ENCODE measurements at places on chromosomes 1 and 21. TPM values are rescaled to one million over a fixed set of nuclear protein-coding genes. Genes with fewer than 3 reads are reported as not detected.

DNA sequence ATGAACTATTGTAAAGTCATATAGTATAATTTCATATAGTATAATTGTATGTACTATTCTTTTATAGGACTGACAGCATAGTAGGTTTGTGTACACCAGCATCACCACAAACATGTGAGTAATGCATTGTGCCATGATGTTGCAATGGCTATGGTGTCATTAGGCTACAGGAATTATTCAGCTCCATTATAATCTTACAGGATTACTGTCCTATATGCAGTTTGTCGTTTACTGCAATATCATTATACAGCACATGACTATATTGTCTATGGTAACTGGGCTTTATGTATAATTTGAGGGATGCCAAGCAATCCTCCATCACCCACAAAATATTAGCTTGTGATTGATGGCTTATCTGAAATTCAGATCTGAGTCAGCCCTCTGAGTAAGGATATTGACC is 54.2 kb upstream of the PBX1 start:
- no peaks in the 10 kb centered on the region for H3K27me3 ChIP-seq
- no peak for DNase-seq
- no peak overlapping the region for H3K4me3 ChIP-seq
- H3K4me1 ChIP-seq = no peaks in the 10 kb centered on the region
- no peaks in the 10 kb centered on the region for H3K36me3 ChIP-seq

DNA sequence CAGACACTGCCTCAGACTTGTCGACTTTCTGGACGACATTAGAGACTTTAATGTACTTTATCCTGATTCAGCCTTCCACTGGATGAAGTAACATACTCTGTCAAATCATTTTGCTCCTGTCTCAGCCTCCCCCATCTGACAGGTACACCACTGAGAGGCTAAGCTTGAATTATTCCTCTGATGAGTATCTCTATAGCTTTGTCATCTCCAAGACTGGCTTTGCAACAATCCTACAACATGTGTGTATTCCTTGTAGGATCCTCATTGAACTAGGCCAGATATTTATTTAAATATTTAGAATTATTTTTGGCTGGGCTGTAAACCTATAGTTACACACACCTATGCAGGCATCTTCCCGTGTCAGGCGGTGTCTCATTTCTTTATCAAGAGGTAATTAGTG is 1.1 kb upstream of the TRIM58 start:
- peaks cover 5% of the 10 kb centered on the region for H3K4me1 ChIP-seq
- H3K36me3 ChIP-seq = no peaks in the 10 kb centered on the region
- H3K27me3 ChIP-seq = no peaks in the 10 kb centered on the region
- DNase-seq = no peak
- no peak overlapping the region for H3K27ac ChIP-seq
- no peak overlapping the region for H3K4me3 ChIP-seq

GRCh38 chr1:110554871-110555801 is 36.2 kb upstream of the KCNA10 start:
- DNase-seq = peak; percentile 80
- H3K27me3 ChIP-seq = peaks cover 2% of the 10 kb centered on the region
- no peaks in the 10 kb centered on the region for H3K36me3 ChIP-seq
- peak overlapping the region; percentile 26 for H3K4me3 ChIP-seq

DNA sequence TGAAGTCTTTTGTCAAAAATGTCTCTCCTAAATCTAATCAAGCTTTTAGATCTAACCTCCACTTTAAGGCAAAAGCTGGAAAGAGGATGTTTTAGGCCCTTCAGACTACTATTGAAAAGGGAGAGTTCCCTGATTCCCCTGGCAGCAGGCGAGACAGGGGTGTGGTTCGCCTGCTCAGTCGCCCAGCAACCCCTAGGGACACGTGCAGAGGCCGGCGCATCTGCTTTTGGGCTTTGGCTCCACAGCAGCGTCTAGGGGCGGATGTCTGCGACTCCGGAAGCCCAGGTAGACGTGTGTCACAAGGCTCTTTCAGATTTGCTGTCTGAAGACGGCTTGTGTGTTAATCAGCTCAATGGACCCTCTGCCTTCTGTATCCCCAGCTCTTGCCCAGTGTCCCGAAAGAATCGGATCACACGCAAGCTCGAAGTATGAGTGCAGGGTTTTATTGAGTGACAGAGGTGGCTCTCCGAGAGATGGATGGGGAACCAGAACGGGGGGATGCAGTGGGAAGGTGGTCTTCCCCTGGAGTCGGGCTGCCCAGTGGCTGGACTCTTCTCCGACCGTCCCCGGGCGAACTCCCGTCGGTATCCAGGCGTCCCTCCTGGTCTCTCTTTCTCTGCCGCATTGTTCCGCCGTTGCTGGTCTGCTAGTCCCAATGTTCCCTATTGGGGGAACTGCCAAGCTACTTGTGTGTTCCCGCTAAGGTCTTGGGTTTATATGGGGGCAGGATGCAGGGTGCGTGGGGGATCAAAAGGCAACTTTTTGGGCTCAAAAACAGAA is 45.5 kb downstream of the OLFML2B start:
- no peak overlapping the region for H3K4me3 ChIP-seq
- H3K27ac ChIP-seq = no peak overlapping the region
- DNase-seq = no peak
- H3K36me3 ChIP-seq = no peaks in the 10 kb centered on the region

DNA sequence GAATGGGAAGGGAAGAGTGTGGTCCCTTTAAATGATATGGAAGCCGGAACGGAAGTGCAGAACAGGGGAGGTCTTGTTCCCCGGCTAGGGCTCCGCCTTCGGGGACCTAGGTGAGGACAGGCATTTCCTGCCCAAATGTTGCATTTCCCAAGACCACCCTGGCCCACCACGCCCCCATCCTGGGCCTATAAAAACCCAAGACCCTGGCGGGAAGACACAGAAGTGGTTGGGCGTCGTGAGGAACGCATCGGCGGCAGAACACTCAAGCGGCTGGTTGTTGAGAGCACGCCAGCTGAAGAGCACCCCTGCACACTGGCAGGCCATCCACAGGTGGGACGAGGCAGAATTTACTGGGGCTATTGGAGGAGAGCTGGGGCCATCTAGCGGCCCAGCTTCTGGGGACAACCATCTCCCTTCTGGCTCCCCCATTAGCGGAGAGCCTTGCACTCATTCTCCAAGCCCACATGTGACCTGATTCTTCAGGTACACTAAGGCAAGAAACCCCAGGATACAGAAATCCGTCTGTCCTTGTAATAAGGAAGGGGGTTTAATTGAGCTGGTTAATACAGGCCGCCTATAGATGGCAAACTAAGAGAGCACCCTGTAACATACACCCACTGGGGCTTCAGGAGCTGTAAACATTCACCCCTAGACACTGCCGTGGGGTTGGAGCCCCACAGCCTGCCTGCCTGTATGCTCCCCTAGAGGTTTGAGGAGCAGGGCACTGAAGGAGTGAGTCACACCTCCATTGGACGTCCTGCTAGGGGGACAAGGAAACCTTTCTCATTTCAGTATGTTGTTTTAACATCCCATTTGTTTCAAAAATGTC is 1327.9 kb downstream of the BRINP3 start:
- no peaks in the 10 kb centered on the region for H3K4me1 ChIP-seq
- no peak overlapping the region for H3K27ac ChIP-seq
- no peak for DNase-seq

GRCh38 chr1:1039145-1039910 is 19.4 kb downstream of the AGRN start:
- peaks cover 76% of the 10 kb centered on the region for H3K36me3 ChIP-seq
- DNase-seq = peak; percentile 23
- H3K27ac ChIP-seq = no peak overlapping the region
- peaks cover 4% of the 10 kb centered on the region for H3K27me3 ChIP-seq

The TDRD5 gene
- 3.9 TPM for total RNA-seq
